ENCODE measurements at places on chromosomes 11 and 22. TPM values are rescaled to one million over a fixed set of nuclear protein-coding genes. Genes with fewer than 3 reads are reported as not detected.

The DCUN1D5 gene
- 81.3 TPM for total RNA-seq

The SLCO2B1 gene
- not detected for total RNA-seq

The WBP2NL gene
- 0.18 TPM for total RNA-seq

The MS4A15 gene
- not detected for total RNA-seq

The PATE4 gene
- not detected for total RNA-seq

The CERK gene
- total RNA-seq: 27.6 TPM

The MRPL11 gene
- total RNA-seq: 66.9 TPM

The TSGA10IP gene
- not detected for total RNA-seq

The FIBIN gene
- total RNA-seq: 74.6 TPM

The HBG2 gene
- not detected for total RNA-seq

The SPECC1L gene
- 18.7 TPM for total RNA-seq

The MMP11 gene
- 7.4 TPM for total RNA-seq

The TRAPPC4 gene
- 95.9 TPM for total RNA-seq

Measured in myometrial cell (primary cell).